ENCODE measurements at places on chromosomes 7 and 10.

DNA sequence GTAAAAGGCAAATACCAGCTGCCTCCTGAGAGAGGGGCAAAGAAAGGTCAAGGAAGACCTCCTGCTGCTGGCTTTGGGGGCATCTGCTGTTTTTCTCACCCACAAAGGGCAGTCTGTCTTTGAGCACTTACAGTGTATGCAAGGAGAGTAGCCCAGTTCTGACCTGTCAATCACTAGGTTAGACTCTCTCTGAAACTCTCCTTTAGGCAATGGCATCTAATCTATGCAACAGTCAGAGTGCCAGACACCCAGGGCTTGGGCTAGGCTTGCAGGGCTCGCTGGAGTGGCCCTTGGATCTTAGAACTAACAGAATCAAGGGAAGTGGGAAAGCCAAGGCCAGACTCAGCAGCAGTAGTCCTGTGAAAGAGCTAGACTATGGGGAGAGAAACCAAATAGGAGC is 522.9 kb downstream of the NRG3 start:
- no peak for DNase-seq

DNA sequence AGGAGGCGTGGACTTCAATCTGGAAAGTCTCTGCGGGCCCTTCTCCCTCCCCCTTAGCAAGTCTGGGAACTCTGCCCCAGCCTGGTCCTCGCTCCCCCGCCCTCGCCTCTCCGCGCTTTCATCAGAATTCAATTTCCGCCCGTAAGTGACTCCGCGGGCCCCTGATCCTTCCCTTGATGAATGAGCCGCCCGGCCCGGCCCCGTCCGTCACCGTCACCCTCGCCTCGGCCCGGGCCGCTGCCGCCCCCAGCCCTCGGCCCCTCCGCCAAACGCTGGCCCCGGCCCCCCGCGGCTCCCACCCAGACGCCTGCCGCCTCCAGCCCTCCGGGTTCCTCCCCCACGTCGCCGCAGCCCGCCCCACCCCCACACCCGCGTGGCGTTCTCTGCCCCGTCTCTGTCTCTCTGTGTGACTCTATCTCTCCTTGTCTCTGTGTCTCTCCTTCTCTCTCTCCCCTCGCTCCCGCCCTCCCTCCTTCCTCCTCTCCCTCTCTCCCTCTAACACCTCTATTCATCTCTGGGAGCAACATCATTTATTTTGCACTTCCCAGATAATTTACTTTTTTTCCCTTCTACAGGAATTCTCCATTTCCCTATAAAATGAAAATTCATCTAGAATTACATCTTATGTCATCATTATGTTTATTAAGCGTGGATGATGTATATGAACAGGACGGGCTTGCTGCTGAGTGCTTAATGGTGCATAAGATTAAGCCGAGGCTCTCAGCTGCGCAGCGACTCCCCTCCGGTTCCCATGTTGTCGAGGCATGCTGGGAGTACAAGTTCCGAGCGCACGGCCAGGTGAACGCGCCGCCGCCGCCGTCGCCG is 91.2 kb upstream of the PAX2 start:
- no peak for DNase-seq

DNA sequence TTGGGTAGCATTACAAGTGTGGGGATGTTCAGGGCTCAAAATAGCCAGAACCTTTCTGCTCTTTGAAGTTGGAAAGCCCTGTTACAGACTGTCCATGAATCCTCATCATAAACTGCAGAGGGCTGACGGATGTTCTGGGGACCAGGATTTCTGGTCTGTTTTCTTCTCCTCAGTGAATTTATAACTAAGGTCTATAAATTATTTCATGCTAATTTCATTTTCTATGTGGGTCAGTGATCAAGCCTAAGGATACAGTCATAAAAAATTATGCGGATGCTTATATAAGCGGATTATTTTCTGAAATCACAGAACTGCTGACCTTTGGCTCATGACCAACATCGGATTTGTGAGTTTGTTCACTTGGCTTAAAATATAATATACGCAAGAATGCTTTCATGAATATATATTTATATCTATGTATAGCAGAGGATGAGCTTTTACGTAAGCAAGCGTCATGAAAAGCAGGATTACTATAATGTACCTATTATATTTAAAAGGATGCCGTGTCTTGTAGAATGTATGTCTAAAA is 263.7 kb downstream of the GLI3 start:
- DNase-seq, result no peak

DNA sequence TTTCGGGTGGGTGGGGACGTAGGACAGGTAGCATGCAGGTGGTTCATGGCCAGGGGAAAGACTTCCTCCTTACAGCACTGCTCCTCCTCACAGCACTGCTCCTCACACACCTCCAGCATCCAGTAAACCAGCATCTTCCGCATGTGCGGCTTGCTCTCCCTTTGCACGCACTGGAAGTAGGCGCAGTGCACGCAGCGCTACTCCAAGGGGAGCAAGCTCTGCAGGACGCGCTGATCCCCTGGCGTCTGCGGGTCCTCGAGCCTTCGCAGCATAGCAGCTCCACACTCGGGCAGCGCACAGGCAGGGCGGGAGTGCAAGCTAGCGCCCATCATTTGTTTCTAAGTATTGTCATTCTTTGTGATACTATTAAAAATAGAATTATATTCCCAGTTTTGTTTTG is 30.5 kb upstream of the MAP3K8 start:
- DNase-seq, result no peak

DNA sequence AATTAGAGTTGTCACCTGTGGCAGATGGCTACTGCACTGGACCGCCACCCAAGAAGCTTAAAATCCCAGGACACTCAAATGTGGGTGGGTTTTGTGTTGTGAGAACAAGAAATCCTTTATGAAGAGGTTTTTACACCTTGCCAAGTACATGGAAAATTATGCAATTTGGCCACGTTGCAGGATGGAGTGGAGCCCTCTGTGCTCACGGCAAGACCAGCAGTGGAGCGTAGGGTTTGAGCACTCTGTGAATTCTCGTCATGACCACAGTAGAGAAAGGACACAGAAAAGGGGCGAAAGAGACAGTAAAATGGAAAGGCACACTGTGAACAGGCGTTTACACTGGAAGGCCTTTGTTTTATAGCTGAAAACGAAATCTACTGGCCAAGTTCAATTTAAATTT is 222.6 kb downstream of the ADARB2 start:
- no peak for DNase-seq

DNA sequence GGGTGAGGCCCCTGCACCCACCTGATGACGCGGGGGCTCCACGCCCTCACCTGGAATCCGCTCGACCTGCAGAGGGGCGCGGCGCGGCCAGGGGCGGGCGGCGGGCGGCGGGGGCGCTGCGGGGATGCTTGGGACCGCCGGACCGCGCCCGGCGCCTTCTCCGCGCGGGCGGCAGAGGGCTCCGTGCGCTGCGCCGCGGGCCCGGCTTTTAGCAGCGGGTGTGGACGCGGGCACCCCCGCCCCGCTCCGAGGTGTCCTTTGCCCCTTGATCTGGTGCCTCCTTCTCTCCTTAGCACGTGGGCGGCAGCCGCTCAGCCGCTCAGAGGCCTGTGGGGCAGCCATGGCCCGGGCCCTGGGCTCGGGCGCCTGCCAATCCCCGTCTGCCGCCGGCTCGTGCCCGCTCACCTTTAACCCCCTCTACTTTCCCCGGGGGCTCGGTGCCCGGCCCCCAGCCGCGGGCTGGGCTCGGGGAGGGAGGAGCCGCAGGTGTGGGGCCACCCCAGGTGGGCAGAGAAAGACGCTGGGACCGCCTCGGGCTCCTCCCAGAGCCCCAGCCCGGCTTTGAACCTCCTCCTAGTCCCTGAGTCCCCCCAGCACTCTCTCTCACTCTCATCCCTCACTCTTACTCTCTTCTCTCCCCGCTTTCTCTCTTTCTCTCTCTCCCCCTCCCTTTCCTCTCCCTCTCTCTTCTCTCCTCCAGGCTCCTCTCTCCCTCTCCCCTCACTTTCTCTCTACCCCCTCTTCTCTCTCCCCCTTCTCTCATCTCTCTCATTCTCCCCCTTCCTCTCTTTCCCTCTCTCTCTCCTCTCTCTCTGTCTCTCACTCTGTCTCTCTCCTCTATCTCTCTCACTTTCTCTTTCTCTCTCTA is 19.7 kb upstream of the VPS37D start:
- DNase-seq, result no peak

- no peak for DNase-seq
Measured at GRCh38 chr7:84389242-84389641, 194.7 kb upstream of the SEMA3A start.

- no peak for DNase-seq
Measured at GRCh38 chr10:129278686-129279085, 188.4 kb upstream of the MGMT start.

DNA sequence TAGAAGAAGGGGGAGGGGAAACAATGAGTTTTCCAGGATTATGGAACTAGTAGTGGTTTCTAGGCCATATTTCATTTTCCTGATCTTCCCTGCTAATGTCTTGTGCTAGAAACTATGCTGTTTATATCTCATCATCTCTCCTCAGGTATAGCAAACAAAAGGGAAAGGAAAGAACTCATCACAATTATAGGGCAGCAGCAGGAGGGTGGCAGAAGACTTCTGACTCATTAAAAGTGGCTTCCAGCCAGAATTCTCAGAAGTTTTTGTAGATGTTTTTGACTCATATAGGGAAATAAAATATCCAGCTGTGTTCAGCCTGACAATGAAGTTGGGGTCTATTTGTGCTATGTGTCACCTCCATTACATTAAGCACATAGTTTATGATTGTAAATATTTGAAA is 6.5 kb downstream of the AHR start:
- no peak for DNase-seq

- DNase-seq, result no peak
Measured at GRCh38 chr10:103783681-103784080, 71.7 kb downstream of the SH3PXD2A start.
